Progenitor cell of endocrine pancreas (in vitro differentiated cells): ENCODE measurements at places on chromosomes 7 and 10.

DNA sequence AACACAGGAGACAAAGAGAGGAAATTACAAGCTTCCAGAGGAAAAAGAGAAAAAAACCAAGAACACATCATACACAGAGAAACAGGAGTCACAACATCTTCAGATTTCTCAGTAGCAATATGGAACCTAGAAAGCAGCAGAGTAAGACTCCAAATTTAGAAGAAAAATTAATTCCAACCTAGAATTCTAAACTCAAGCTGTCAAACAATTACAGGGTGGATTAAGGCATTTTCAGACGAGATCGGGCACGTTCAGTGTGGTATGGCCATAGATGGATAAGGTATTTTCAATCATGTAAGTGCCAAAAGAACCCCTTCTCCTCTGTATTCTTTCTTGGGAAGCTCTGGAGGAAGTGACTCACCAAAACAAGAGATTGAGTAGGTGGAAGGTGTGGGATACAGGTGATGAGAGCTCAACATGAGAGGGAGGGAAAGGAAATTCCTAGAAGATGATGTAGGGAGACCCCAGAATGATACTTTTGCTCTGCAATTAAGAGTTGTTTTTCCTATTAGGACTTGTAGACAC, 51.6 kb downstream of the FAM204A start:
- DNase-seq = no peak

GRCh38 chr7:652881-653280, 73.6 kb upstream of the DNAAF5 start:
- no peak for DNase-seq

GRCh38 chr10:32964270-32964669, 6.2 kb upstream of the ITGB1 start:
- no peak for DNase-seq

GRCh38 chr7:92766461-92767003, 69.8 kb downstream of the CDK6 start:
- no peak for DNase-seq

DNA sequence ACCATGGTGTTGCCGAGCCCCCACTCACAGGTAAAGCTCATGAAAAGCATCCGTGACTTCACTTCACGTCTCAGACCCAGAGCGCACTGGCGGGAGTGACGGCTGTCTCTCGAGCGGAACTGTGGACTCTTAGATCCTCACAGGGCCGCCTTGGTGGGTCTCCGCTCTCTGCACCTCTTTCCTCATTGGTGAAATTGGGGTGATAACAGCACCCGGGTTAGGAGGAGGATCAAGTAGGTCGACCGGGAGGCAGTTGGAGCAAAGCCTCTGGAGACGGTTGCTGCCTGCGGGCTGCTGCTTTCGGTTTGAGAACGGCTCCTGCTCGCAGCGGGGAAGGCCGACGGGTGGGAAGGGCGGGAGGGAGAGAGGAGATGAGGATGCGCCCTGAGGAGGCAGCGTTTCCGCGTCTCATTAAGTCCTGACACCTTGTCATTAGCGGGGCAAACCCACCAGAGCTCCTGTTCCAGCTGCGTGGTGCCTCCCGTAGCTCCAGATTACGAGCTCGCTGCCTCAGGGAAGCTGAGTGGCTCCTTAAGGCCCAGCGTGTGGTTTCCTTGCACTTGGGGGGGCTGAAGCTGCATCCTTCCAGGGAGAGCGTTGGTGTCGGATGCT, 51.9 kb upstream of the CFAP46 start:
- DNase-seq = no peak

GRCh38 chr7:21086688-21087087, 300.0 kb upstream of the SP8 start:
- no peak for DNase-seq

DNA sequence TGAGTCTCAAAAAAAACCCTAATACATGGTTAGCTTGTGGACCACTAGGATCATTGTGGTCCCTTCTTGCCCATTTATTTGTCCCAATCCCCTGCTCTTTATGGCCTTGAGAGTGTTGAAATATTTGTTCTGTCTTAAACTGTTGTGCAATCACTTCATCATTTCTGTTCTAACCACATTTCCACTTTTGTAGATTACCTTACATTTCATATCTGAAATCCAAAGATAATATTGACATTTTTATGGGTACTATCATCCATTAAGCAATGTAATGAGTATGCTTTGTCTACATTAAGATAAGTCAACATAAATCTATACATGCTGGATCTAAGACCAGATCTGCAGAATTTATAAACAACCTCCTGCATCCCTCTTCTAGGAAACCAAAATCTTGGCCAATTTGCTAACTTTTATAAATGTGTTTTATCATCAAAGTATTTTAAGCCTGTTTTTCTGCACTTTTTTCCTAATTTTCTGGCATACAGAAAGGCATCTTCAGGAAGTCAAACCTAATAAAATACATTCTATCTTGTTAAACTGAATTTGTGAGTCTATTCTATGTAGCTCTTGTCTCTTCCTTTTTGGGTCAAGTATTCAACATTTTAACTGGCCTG, 359.4 kb upstream of the CELF2 start:
- no peak for DNase-seq

- no peak for DNase-seq
Observed at GRCh38 chr10:23474626-23475025, 35.8 kb downstream of the OTUD1 start.

- DNase-seq = no peak
Observed at GRCh38 chr7:101517304-101517703, 111.8 kb downstream of the MYL10 start.

- no peak for DNase-seq
Observed at GRCh38 chr10:1412531-1413189, 324.7 kb downstream of the ADARB2 start.

GRCh38 chr7:20307901-20308300, 22.8 kb upstream of the ITGB8 start:
- DNase-seq = no peak

GRCh38 chr7:85162721-85163120, 24.1 kb downstream of the SEMA3D start:
- no peak for DNase-seq

DNA sequence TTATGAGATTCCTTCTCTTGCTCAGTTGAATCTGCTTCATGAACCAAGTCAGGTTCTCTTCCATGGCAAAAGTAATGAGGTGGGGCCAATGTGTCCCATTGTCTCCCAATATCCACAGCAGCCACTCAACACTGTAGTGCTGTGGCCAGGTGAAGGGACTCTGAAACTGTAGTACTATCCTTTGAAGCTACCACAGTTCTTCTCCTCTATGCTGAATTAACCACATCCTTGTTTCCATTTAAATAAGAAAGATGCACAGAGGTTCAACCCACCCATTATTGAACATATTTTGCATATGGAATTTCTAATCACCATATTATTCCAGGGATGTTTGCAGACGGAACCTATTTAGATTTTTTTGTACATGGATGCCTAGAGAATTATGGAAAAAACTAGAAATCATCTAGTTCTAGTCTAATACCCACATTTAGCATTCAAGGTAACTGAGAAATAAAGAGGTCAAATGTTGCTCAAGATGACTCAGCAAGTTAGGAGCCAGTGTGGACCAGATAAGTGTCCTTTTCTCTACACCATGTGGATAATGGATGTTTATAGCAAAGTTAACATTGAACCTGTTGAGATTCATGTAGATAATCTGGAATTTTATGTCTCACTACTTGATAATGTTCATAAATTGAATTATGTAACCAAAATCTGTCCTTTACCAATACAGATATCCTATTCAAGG, 64.5 kb downstream of the LRRTM3 start:
- DNase-seq = no peak

GRCh38 chr10:89171263-89171872, 35.7 kb downstream of the CH25H start:
- no peak for DNase-seq

GRCh38 chr7:96770758-96771157, 61.1 kb upstream of the SEM1 start:
- no peak for DNase-seq

DNA sequence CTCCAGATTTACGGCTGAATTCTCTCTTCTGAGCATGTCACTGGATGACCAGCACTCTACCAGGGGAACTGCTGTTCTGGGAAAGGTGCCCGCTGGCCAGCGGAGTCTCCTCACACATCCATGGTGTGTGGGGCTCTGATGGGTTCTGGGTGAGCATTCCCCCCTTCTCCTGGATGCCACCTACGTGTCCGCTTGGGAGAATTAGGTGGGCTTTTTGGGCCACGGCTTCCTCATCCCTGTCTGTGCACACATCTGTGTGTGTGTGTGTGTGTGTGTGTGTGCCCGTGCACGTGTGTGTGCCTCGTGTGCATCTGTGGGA, 163.0 kb downstream of the DNAJB6 start:
- no peak for DNase-seq

DNA sequence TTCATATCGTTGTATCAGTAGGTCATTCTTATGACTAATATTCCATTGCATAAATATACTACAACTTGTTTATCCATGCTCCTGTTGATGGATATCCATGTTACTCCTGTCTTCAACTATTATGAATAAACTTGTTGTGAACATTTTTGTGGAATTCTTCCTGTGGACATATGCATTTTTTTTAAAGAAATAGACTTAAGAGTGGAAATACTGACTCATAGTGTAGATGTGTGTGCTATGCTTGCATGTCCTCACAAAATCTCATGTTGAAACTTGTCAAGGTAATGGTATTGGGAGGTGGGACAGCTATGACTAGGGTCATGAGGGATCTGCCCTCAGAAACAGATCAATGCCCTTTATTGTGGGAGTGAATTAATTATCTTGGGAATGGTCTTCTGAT, 240.5 kb upstream of the PRSS58 start:
- DNase-seq = no peak

GRCh38 chr7:157004521-157005455, 5.7 kb downstream of the MNX1 start:
- DNase-seq = no peak

- DNase-seq = no peak
Observed at GRCh38 chr7:36440880-36441279, 51.2 kb downstream of the ANLN start.

- DNase-seq = no peak
Observed at GRCh38 chr7:17863095-17863808, 77.0 kb downstream of the SNX13 start.

GRCh38 chr10:69891057-69891617, 89.4 kb downstream of the COL13A1 start:
- DNase-seq = no peak

GRCh38 chr10:22988581-22989360, 60.9 kb downstream of the ARMC3 start:
- peak; percentile 48 for DNase-seq
